Right renal pelvis (tissue), 4 donors: ENCODE measurements at places on chromosomes 2 and 18. TPM values are rescaled to one million over a fixed set of nuclear protein-coding genes. Genes with fewer than 3 reads are reported as not detected.

Gene CXCR1
- polyA plus RNA-seq: not detected

Gene CYBRD1
- 44.5 TPM for polyA plus RNA-seq

Gene RASGRP3
- 27.1 TPM for polyA plus RNA-seq

Gene MC2R
- not detected for polyA plus RNA-seq

DNA sequence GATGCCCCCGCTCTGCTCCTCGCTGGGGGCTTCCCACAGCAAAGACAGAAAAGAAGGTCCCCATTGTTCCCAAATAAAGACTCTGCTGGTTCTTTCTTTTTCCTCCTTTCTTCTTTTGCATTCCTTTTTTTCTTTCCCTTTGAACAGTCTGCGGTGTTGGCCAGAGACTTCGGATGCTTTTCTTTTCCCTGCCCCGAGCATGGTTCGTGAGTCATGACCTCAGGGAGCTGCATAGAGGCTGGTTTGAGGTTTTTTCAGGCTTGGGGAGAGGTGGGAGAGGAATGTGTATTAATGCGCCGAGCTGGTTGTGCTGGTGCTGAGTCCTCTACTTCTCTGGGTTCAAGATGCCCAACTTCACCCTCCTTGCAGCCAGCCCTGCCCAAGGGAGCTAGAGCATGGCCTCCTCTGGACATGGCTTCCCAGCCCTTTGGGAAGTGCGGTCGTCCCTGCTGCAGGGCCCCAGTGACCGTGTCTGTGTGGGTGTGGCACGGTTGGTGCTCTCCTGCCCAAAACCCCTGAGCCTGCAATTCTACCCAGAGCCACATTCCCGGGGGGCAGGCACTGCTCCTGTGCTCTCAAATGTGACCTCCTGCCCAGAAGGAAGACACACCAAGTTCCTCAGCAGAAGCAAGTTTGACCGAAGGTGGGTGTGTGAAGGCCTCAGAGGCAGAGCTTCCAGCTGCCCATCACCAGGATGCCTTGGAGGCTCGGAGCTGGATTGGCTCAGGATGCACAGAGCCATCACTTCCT, 9.0 kb upstream of the ARHGEF4 start:
- DNase-seq: no peak

GRCh38 chr2:126686841-126687485, 31.0 kb downstream of the GYPC start:
- no peak for DNase-seq

GRCh38 chr2:119691189-119691588, 12.2 kb downstream of the TMEM177 start:
- no peak for DNase-seq
